ENCODE measurements at places on chromosomes 7 and 10. TPM values are rescaled to one million over a fixed set of nuclear protein-coding genes. Genes with fewer than 3 reads are reported as not detected.
A peak's percentile ranks its signal among the peaks of the same experiment; 100 is the strongest.

DNA sequence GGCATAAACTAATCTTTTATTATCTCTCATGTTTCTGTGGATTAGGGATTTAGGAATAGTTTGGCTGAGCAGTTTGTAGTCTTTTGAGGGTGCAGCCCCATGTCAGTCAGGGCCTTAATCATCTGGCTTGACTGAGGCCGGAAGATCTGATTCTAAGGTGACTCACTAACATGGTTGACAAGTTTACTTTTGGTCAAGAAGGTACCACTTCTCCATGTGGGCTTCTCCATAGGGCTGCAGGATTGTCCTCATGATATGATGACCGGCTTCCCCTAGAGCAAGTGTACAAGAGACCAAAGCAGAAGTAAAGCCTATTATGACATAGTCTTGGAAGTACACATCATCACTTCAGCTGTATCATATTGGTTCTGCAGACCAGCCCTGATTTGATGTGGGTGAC lies 45.9 kb upstream of the OIT3 start:
- H3K36me3 ChIP-seq, result no peaks in the 10 kb centered on the region
- H3K27ac ChIP-seq, result no peak overlapping the region
- H3K4me1 ChIP-seq, result no peaks in the 10 kb centered on the region
- no peak overlapping the region for H3K4me3 ChIP-seq
- no peak for DNase-seq

DNA sequence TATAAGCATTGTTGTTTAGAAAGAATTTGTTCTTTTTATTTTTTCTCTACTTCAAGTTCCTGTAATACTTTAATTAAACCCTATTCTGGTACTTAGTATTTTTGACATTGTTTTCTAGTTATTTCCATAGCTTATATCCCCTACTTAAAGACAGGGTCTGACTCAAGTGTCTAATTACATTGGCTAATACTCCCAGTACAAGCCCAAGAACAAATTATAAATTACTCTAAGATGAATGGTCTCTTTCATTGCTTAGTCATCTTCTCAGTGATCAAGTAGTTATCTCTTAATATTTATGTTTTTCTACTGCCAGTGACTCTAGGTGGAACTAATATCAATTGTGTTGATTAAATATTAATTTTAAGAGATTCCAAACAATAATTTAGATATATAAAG lies 21.6 kb downstream of the AHR start:
- H3K36me3 ChIP-seq, result peaks cover 4% of the 10 kb centered on the region
- peaks cover 55% of the 10 kb centered on the region for H3K4me1 ChIP-seq
- peak overlapping the region; percentile 7 for H3K27ac ChIP-seq
- no peak for DNase-seq

DNA sequence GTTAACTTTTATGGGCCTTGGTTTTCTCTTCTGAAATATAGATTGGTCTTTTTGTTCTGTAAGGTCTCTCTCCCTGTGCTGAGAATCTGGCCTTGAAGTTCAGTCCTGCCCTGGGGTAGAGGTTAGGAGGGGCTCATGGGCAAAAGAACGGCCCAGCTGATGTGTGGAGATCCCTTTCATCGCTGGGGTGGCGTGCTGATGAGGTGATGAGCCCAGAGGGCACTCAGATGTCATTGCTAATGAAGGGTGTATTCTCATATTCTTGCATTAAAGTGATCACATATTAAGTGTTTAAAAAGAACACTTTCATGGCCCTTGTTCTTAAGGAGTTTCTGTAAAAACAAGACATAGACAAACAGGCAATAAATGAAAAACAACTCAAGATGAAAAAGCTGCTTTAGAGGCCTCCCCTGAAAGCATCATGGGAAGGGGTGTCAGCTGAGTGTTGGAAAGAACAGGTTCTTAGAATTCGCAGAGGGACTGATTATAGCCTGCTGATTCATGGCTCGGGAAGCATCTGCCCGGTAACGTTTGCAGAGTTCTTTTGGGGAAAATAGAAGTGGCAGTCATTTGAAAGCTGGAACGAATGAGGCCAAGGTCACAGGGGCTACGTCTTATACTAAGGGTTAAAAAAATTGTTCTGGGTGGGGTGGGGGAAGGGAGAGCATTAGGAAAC lies 72.5 kb upstream of the GPR158 start:
- no peak for DNase-seq
- no peaks in the 10 kb centered on the region for H3K4me1 ChIP-seq
- H3K4me3 ChIP-seq, result no peak overlapping the region
- H3K27ac ChIP-seq, result no peak overlapping the region
- H3K27me3 ChIP-seq, result no peaks in the 10 kb centered on the region

DNA sequence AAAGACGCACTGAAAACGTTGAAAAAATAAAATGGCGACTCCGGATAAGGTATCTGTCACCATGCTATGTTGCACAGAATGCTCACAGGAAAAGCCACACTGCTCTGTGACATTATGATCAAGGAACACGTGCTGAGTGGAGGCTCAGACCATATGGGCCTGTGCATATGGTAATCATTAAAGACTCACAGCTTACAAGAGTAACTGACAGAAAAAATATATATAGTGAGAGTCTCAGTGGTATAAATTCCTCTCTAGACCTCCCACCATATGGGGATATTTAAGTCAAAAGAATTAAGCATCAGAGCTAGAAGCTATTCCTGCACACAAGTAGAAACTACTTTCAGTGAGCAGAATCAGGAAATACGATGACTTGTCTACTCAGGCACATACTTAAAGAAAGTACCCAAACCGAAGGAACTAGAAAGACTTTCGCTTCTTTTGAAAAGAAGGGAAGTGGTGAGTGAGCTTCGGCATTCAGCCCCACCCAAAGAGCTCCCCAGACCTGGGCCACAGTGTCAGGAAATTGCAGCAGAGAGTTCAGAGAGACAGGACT lies 65.1 kb upstream of the MPP7 start:
- H3K4me1 ChIP-seq, result no peaks in the 10 kb centered on the region
- no peaks in the 10 kb centered on the region for H3K27me3 ChIP-seq
- no peaks in the 10 kb centered on the region for H3K36me3 ChIP-seq
- no peak for DNase-seq
- H3K27ac ChIP-seq, result no peak overlapping the region
- H3K4me3 ChIP-seq, result no peak overlapping the region

- no peaks in the 10 kb centered on the region for H3K27me3 ChIP-seq
- DNase-seq, result no peak
- no peak overlapping the region for H3K27ac ChIP-seq
Measured at GRCh38 chr7:148927123-148928045, 43.3 kb upstream of the EZH2 start.

GRCh38 chr7:113004726-113005454 lies 81.7 kb downstream of the GPR85 start:
- H3K27ac ChIP-seq, result no peak overlapping the region
- no peaks in the 10 kb centered on the region for H3K36me3 ChIP-seq
- H3K27me3 ChIP-seq, result no peaks in the 10 kb centered on the region
- DNase-seq, result no peak
- H3K4me3 ChIP-seq, result no peak overlapping the region

The FAM180A gene
- total RNA-seq, result 7.1 TPM
